T-helper 22 cell (primary cell): ENCODE measurements at places on chromosomes 12 and 14.

DNA sequence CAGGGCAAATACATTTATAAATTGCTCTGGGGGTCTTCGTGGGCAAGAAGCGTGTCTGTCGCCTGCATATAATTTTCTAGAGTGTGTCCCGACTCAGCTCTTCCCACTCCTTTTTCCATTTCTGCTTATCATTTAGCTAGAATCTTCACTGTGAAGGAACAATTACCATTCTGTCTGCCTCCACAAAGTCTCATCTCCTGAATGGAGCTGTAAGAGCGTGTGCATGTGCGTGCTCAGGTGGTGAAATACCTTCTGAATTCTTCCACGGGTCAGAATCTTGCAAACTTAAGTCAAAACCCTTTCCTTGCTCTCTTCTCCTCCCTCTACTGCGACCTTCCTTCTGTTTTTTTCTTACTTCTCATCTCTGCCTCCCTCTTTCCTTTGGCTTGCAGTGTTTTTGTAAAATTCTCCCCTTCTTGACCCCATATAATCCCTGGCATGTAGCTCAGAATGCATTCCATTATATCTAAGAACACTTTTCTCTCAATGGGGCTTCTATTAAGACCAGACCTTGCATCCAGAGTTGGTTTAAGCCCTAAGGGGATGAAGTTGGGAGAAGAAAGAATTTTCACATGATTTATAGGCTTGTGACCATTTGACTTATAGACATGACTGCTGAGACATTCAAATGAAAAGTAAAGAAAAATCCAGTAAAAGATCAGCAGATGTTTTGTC lies 25.0 kb upstream of the GSG1 start:
- no peak for DNase-seq

GRCh38 chr12:95322326-95322725 lies 104.7 kb downstream of the VEZT start:
- DNase-seq: no peak

DNA sequence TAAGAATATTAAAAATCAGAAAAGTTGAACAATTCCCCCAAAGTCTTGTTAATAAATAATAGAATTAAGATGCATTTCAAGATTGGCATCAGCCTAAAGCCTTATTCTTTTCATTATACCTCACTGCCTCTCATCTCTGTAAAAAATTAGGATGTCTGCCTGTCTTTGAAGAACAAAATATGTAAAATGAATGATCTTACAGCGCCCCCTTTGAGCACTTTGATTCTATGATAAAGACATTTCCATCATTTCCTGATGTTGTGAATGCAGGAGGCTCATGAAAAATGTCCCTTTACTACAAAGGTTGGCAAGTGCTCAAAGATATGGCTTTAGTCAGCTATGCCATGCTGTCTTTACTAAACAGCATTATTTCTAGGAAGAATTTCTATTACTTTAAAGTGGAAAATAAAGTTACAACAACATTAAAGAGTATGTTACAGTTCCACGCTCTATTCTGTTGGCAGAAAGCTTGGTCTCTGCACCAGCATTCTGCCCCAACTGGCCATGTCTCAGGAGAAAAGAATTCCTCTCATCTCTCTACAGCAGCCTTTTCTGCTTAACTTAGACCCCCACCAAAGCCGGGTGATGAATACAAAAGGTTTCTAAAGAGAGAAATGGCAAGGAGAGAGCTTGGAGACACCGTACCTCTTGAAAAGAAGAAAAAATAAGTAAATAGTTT lies 95.1 kb downstream of the LLPH start:
- DNase-seq: no peak

DNA sequence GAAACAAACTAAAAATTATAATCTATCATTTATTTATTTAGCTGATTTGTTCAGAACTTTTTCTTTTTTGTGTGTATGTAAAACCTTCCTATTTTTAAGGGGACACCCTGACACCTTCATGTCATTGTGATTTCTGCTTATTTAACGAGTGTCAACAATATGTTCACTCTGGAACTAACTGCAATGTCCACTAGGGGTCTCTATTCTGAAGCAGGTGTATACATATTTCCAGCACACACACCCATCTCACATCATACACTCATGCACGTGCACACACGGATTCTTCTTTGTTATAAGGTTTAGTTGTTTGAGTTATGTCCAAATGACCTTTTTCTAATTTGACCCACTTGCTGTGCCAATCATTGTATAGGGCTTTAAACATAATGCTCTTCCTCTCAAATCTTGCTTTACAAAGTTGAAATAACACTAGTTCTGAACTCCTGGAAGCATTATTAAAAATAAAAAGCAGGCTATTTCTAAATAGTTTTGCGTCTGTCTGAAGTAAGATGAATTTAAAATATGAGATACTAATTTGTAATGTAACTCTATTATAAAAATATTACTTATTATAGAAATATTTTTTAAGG lies 15.5 kb downstream of the E2F7 start:
- DNase-seq: no peak

GRCh38 chr12:26786491-26786864 lies 46.5 kb downstream of the ITPR2 start:
- DNase-seq: no peak

DNA sequence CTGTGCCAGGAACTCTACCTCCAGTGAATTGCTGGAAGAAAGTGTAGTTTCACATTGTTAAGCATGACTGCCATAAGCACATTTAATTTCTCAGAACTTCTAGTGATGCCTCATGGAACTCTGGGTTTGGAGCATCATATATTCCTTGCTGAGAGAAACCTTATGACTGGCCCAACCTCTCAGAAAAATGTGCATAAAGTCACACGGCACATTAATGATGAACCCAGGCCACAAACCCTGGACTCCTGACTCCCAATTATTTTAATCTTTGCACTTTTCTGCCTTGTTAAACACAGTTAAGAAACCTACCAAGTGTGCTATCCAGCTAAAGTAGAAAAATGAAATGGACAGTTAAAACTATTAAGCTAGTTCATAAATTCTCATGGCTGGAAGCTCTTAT lies 5.6 kb downstream of the TCP11L2 start:
- DNase-seq: no peak

- DNase-seq: no peak
Measured at GRCh38 chr14:102819747-102820330, 42.6 kb downstream of the TRAF3 start.

DNA sequence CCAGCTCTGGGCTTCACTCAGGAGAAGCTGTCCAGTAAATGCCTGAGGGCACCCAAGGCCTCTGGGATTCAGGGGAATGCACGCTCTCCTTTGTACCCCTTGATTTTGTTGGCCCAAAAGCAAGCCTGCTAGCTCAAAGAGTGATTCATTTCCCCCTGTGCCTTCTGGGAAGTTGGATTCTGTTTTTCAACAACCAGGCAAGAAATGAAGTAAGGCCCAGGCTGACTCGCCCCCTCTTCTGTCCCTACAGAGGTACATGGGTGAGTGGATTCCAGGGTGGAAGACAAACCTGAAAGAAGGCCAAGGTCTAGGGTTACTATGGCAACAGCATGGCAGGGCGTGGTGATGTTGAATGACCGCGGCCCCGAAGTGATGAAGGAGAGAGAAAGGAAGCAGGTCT lies 9.3 kb upstream of the SERPINA5 start:
- no peak for DNase-seq

GRCh38 chr12:26654623-26655022 lies 178.4 kb downstream of the ITPR2 start:
- DNase-seq: no peak

- no peak for DNase-seq
Measured at GRCh38 chr14:71720978-71721624, 211.1 kb upstream of the RGS6 start.

DNA sequence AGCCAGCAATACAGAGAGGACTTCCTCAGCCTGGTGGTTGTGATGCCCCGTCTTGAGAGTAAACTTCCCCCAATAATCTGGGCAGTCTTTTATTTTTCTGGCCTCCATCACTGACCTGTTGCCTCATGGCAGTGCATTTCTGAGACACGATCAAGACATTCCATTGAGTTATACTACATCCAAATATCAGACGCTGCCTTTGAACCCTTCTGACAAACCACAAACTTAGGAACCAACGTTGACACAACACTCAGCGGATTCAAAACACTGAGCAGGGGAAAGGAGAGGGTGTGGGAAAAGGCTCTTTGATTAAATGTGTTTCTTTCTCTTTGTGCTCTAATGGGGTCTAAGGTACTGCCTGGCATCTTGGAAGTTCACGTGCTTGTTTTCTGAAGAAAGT lies 100.7 kb upstream of the TBX5 start:
- DNase-seq: no peak

- no peak for DNase-seq
Measured at GRCh38 chr12:113519464-113520307, 48.0 kb upstream of the LHX5 start.

DNA sequence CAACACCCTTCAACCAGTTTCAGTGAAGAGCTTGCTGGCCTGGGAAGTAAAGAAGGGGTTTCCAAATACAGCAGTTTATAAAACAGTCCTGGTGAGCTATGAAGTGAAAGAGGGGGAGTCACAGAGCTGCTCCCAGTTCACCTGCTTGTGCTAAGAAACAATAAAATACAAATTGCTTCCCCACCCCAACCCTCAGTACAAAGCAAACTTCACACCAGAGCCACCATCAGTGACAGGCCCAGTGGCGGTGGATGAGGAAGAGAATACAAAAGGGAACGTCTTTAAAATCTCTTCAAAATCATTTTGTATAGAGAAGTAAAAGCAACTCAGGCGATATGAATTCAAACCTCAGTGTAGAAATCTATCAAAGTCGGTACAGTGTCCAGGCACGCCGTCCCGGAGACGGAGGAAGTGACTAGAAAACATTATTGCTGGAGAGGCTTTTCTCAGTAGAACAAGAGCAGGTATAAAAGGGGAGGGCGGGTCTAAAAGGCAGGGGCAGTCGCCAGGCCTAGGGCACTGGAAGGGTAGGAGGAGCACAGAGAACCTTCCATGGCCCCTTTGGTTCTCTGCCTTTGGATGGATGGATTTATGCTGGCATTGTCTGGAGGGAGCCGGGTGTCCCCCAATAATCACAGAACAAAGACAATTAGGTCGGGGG lies 10.5 kb upstream of the RPLP0 start:
- no peak for DNase-seq

DNA sequence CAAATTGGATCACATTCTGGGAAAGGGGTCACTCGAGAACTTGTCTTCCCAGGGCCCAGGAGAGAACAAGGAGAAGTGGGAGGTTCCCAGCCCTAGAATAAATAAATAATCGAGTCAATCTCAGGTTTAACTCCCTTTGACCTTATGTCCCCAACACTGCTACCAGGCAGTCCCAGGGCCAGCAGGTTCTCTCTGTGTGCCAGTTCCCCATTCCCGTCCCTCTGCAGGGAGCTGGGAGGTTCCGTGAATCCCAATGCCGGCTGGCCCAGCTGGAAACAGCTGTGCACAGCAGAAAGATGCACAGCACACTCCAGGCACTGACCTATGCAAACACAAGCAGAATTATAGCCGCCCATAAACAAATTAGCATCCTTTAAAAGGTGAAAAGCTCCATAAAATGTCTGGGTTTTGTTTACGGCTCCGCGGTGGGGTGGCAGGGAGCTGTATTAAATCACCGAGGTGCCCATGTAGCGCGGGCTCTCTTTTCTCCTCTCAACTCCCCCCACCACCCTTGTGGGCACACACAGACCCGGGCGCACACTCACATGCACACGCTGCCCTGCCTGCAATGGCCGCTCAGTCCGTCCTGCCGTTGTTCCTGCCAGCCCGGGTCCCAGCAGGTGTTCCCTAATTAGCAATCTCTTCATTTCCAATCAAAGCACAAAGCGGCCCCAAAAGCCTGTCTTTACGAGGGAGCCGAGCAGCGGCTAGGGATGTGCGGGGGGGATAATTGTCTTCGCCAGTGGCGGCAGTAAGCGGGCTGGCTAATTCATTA lies 46.6 kb upstream of the ESRRB start:
- DNase-seq: no peak

GRCh38 chr14:95273001-95273978 lies 46.4 kb downstream of the CLMN start:
- no peak for DNase-seq

DNA sequence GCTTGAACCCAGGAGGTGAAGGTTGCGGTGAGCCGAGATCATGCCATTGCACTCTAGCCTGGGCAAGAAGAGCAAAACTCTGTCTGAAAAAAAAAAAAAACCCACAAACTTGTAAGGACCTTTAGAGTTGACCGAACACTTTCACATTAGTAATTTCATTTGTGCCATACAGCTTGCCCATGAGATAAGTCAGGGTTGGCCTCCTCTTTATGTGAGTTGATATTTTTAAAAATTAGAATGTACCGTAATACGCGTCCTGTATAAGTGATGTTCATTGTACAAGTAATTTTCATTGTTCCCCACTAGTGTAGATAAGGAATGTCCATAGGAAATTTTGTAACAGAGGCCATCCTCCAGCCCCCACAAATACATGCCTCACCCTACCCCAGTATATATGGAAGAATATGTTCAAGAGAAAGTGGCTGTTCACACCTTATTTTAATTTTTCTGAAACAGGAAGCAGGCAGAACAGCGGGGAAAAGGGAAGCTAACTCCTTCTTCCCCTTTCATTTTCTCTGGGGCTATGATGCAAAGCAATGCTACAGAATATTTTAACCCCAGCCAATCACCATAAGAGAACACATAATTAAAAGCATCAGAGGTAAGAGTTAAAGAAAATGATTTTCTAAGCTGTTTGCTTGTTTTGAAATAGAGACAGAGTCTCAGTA lies 31.9 kb upstream of the HIF1A start:
- no peak for DNase-seq

GRCh38 chr14:21874167-21874566 lies 200.5 kb upstream of the OR4E1 start:
- DNase-seq: no peak

DNA sequence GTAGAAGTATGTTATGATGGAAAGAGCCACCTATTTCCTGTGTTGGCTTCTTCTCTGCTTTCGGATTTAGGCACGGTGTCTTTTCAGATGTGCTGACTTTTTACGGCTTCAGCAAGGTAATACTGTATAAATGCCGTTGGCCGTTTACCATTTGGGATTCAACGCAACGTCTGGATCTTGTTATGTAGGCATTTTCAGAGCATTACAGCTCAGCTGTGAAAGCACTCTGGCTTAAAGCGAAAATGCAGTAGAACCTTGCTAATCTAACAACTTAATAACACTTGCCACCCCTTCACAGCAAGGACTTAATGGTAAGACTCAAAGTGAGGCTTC lies 229.9 kb downstream of the EFCAB11 start:
- DNase-seq: no peak

- DNase-seq: no peak
Measured at GRCh38 chr12:117714203-117714602, 254.6 kb downstream of the KSR2 start.

- DNase-seq: no peak
Measured at GRCh38 chr14:64671591-64671990, 32.6 kb upstream of the PLEKHG3 start.

GRCh38 chr12:5623411-5623810 lies 191.5 kb downstream of the NTF3 start:
- no peak for DNase-seq

- DNase-seq: no peak
Measured at GRCh38 chr12:8622646-8623045, 10.0 kb upstream of the AICDA start.

- no peak for DNase-seq
Measured at GRCh38 chr12:13537623-13538022, 341.1 kb downstream of the EMP1 start.

GRCh38 chr12:59861635-59862034 lies 265.8 kb downstream of the SLC16A7 start:
- no peak for DNase-seq

GRCh38 chr12:12107678-12108077 lies 36.9 kb downstream of the BCL2L14 start:
- no peak for DNase-seq
